ENCODE measurements at places on chromosomes 5 and 9.

GRCh38 chr5:79529110-79529509 lies 15.2 kb upstream of the HOMER1 start:
- no peak for DNase-seq

- no peak for DNase-seq
Measured at GRCh38 chr9:30774326-30774725, 1610.1 kb upstream of the ACO1 start.

GRCh38 chr9:88580961-88581360 lies 46.0 kb downstream of the NXNL2 start:
- no peak for DNase-seq

DNA sequence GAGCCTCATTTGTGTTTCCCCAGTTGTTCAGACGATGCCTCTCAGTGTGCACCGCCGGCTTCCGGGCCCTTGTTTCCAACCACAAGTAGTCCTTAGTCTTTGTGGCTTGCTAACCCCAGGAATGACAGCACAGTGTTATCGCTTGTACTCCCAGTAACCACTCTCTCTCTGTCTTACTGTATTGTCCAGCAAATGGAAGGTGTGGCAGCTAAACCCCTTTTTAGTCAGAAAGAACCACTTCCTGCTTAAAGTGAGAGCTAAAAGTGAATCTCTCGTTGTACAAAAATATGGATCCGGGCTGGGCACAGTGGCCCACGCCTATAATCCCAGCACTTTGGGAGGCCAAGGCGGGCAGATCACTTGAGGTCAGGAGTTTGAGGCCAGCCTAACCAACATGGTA lies 61.3 kb downstream of the ENC1 start:
- no peak for DNase-seq

GRCh38 chr9:81669041-81669651 lies 20.2 kb downstream of the TLE1 start:
- no peak for DNase-seq

DNA sequence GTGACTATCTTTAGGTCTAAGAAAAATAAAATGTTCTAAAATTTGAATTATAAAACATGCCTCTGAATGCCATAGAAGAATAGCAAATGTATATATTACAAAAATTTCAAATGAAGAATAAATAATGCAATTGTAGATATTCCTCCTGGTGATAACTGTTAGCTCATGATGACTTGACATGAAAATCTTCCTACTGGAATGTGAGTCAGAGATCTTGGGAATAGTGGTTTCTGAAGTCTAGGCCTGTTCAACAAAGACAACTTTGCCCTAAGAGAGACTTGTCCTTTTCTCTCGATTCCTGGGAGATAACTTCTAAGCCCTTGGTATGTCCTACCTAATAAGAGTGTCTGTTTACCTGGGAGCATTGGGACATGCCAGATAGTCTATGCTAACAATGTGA lies 746.3 kb upstream of the RIOK2 start:
- DNase-seq = no peak

Data from endothelial cell of umbilical vein (primary cell).